ENCODE measurements at places on chromosomes 7 and 10.
A peak's percentile ranks its signal among the peaks of the same experiment; 100 is the strongest.

DNA sequence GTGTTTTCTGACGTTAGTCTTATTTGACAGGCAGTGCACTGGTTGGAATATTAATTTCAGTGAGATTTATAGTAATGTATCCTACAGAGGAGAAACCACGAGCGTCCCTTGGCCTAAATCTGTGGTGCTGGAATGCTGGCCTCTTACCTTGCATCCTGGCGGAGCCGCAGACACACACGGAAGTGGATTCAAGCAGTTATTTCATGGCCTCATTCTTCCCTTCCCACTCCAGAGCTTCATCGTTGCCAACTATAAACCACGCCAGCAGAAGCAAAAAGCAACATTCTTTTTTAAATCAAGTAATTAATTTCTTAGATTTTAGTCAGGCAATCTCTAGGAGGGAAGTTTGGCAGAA lies 13.1 kb downstream of the WIPI2 start:
- DNase-seq = no peak

DNA sequence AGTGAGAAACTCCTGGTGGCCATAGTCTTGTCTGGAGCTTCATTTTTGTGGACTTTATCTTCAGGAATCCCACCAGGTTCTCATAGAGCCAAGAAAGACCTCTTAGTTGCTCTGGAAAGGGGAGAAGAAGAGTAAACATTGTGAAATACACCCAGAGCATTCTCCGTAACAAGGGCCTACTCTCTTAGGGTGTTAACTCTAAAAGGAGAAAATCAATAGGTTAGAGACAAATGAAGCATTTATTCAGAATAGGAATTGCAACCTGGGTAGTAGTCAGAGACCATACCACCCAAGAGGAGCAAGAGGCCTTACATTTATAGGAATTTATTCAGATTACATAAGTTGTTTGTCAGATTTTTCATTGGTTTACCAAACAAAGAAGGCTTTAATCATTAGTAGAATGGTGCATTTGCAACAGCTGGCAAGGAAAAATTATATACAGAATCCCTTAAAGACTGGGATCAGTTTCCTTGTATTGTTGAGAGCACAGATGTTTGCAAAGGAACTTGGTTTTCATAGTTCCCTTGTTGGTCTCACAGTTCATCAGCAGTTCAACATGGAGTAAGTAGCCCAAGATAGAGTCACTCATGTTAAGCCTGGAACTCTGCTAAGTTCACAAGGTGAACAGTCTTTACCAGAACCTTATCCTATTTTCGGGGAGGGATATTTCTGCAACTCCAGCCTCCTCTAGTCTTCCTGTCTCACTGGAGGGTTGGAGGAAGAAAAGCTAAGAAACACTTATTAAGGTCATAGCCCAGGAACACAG lies 53.2 kb upstream of the TMEM140 start:
- no peak for DNase-seq

- peak; percentile 0 for DNase-seq
Measured at GRCh38 chr7:82017334-82017943, 247.6 kb upstream of the HGF start.

GRCh38 chr10:55966101-55966500 lies 395.0 kb downstream of the ZWINT start:
- no peak for DNase-seq
